WTC11 (cell line): ENCODE measurements at places on chromosomes 2 and 18. TPM values are rescaled to one million over a fixed set of nuclear protein-coding genes. Genes with fewer than 3 reads are reported as not detected.
A peak's percentile ranks its signal among the peaks of the same experiment; 100 is the strongest.

The KIF5C gene
- total RNA-seq: 58.0 to 73.5 TPM (median 60.6 TPM) in 3 replicates

The GAL3ST2 gene
- total RNA-seq: 0.73 to 0.98 TPM (median 0.78 TPM) in 3 replicates

The TUBA3E gene
- total RNA-seq: 0.18 TPM in 1 of 3 replicates, not detected in the others

The EMILIN1 gene
- 3.0 to 4.0 TPM (median 3.5 TPM) in 3 replicates for total RNA-seq

The CCDC148 gene
- total RNA-seq: 1.7 to 2.1 TPM (median 1.9 TPM) in 3 replicates

The ALPP gene
- 0.14 to 0.20 TPM (median 0.14 TPM) in 3 replicates for total RNA-seq

The FAP gene
- 0.21 TPM in 1 of 3 replicates, not detected in the others for total RNA-seq

The UGT1A3 gene
- not detected in 3 replicates for total RNA-seq

The IL36G gene
- 0.32 TPM in 1 of 3 replicates, not detected in the others for total RNA-seq

The M1AP gene
- total RNA-seq: 5.9 to 9.2 TPM (median 8.5 TPM) in 3 replicates

The TSPYL6 gene
- total RNA-seq: not detected in 3 replicates

The PLEKHH2 gene
- 5.8 to 7.1 TPM (median 7.0 TPM) in 3 replicates for total RNA-seq

DNA sequence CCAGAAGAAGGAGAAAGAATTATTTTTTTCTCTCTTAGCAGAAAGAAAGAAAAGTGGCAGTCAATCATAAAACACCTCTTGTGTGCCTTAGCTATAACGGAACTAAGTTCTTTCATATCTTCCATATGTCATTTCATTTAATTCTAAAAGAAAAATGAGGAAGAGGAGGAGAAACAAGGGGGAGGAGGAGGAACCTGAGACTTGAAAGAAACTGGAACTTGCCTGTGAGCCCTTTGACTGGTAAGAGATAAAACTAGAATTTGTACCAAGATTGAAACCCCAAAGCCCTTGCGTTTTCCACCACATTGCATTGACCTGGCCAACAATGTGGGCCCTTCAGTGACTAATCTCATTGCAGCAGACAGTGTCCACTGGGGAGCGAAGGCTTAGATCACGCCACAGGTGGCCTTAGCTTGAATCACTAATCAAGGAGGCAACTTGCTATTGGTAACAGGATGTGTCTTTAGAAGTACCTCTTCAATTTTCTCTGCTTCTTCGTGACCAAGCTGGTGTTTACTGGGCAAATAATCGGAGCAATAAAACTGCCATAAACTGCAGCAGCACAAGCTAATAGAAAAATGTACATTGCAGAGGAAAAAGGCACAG lies 307.9 kb downstream of the CLIP4 start:
- peaks cover 8% of the 10 kb centered on the region for H3K27me3 ChIP-seq
- DNase-seq: no peak
- H3K4me3 ChIP-seq: no peak overlapping the region
- H3K27ac ChIP-seq: no peak overlapping the region

- H3K4me3 ChIP-seq: no peak overlapping the region
- no peaks in the 10 kb centered on the region for H3K36me3 ChIP-seq
- H3K27me3 ChIP-seq: no peaks in the 10 kb centered on the region
- no peaks in the 10 kb centered on the region; the same call in 1 of the 2 replicates for H3K4me1 ChIP-seq
- H3K27ac ChIP-seq: no peak overlapping the region
- DNase-seq: peak; percentile 59
These were observed 16.3 kb upstream of the GTF2A1L start for GRCh38 chr2:48601349-48601748.

GRCh38 chr2:176138923-176139660 lies 9.6 kb downstream of the HOXD8 start:
- H3K27ac ChIP-seq: no peak overlapping the region
- H3K4me3 ChIP-seq: no peak overlapping the region
- H3K27me3 ChIP-seq: peaks cover 98% of the 10 kb centered on the region

DNA sequence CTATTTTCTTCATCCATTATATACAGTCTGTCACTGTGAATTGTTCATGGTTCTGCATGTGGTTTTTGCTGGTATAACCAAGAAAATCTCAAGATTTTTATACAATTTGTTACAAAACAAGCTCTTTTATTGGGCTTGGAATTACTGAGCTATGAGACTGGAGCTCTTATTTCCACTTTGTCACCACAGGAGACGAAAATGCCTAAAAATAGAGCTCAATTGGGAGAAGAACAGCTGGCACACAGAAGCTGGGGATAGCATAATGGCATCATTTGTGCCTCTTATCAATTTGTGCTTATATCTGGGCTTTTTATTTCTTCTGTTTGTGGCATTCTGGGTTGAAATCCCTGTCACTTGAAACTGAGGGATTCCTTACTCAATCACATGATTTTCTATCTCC lies 219.1 kb downstream of the CALCRL start:
- H3K4me1 ChIP-seq: peaks cover 65% of the 10 kb centered on the region
- peaks cover 22% of the 10 kb centered on the region for H3K36me3 ChIP-seq
- no peak overlapping the region for H3K4me3 ChIP-seq
- H3K27ac ChIP-seq: no peak overlapping the region; the same call in 1 of the 2 replicates

DNA sequence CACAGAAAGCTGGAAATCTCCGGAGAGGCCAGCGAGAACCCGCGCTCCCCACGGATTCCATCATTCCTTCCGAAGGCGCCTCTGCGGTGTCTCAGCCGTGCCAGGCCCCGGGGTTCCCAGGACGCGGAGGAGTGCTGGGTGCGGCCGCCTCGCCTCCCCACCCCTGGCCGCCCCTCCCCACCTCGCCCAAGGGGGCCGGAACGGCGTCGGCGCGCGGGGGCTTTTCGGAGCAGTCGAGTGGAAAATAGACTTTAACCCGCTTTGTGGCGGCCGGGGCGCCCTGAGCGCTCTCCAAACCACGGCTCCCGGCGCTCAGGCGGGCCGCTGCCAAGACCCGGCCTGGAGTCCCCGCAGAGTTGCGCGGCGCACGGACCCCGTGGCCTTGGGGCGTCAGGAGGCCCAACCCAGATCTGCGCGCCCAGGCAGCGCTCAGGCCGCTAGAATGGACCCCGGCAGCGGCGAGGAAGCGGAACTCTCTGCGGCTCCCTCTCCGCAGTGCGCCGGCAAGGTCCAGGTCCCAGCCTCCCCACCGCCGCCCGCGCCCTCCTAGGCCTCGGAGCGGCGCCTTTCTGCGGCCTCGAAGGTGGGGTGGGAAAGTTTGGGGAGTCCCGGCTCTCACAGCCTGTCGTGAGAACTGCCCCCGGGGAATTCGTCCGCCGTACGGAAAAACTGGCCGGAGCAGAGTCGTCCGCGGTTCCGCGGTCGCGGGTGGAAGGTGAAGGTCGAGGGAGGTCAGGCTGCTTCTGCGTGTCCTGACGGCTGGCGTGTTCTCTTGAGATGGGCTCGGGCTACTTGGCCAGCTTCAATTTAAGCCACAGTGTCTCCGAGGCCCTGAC lies 1.2 kb upstream of the EMX1 start:
- DNase-seq: peak; percentile 84
- peaks cover 61% of the 10 kb centered on the region for H3K27me3 ChIP-seq
- H3K4me1 ChIP-seq: peaks cover 43% of the 10 kb centered on the region
- H3K4me3 ChIP-seq: peak overlapping the region; percentile 84
- no peaks in the 10 kb centered on the region for H3K36me3 ChIP-seq

DNA sequence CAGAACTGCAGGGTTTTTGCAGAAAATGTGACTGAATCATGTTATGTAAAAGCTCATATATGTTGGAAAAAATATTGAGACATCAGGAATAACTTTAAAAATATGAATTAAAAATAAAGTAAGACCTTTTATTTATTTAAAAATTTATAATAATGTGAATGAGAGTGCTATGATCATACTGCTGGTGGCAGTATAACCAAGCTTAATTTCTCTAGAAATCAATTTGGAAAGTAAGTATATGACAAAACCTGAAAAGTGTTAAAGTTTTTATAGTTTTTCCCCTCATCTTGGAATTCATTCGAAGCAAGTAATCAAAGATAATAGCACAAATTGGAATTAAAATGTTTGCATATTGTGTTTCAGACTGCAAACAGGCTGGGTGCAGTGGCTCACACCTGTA lies 7.5 kb downstream of the SLC39A10 start:
- no peaks in the 10 kb centered on the region for H3K27me3 ChIP-seq
- DNase-seq: no peak
- no peak overlapping the region for H3K27ac ChIP-seq
- H3K36me3 ChIP-seq: no peaks in the 10 kb centered on the region

DNA sequence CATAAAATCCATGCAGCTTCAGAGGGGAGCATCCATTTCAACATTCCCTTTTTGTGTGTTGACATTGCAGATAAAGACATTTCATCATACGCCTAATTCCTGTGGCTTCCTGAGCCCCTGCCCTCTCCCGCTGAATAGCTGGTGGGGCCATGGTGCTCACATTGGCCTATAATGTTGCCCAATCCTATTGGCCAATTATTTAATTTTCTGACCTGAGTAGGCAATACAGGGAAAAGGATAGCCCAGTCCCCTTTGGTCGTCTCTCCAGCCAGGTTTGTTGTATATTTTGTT lies 163.8 kb upstream of the MYCN start:
- DNase-seq: no peak
- no peaks in the 10 kb centered on the region for H3K36me3 ChIP-seq
- H3K27ac ChIP-seq: no peak overlapping the region
- no peak overlapping the region for H3K4me3 ChIP-seq

DNA sequence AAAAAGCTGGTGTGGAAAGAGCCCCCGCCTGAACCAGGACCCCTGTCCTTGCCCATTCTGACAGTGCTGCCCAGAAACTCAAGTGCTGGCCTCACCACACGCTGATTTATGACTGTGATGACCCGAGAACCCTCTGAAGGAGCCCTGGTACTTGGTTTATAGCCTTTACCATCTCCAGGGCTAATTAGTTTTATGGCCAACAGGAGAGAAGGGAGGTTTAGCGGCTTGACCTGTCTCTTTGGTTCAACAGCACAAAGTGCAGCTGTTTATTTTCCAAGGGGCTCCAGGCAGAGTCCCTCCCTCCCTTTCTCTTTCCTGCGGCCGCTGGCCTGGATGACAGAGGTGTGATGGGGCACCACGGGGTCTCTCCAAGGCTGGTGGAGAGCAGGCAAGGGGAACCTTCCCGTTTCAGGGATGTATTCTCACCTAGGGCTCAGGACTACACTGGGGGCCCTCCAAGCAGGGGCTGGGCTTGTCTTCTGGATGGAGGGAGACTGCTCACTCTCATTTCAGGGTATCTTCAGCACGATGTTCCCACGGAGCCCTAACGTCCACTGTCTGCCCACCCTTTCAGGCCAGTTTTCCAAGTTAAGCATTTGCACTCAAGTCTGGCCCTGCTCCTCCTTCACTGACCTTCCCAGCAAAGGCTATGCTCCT lies 174.2 kb upstream of the GLI2 start:
- H3K4me3 ChIP-seq: no peak overlapping the region
- no peaks in the 10 kb centered on the region for H3K36me3 ChIP-seq
- no peak overlapping the region for H3K27ac ChIP-seq

DNA sequence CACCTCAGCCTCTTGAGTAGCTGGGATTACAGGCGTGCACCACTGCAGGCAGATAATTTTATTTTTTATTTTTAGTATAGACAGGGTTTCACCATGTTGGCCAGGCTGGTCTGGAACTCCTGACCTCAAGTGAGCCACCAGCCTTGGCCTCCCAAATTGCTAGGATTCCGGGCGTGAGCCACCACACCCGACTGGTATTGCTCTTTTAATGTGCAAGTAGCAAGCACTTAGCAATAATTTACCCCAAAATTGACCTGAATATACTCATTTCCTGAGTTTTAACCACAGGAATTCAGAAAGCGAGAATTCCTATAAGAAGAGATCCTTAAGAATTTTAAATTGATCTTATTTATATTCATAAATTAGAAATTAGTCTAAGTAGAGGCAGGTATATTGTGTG lies 169.1 kb downstream of the CDH2 start:
- H3K4me3 ChIP-seq: no peak overlapping the region
- no peak for DNase-seq
- H3K4me1 ChIP-seq: peaks cover 5% of the 10 kb centered on the region

DNA sequence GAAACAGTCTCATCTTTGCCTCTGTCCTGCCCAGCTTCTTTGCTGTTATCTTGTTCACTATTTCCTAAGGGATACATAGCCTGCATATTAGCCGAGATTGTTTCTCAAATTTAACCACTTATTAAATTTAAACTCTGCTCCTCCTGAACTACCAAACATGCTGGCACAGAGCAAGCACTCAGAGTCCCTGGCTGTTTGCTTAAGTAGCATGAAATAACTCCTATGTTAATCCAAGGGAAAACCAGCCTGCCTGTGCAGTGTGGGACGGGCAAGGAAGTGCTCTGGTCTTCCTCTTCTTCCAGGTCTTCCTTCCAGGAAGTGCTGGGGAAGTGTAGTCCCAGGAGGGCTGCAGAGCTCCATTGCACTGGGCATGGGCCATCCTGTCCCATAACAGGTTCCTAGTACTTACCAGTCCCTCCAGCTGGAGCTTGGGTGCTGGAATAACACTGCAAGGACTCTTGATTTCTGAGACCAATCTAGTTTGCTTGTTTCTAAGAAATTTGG lies 95.9 kb upstream of the IL1R2 start:
- H3K27ac ChIP-seq: peak overlapping the region; percentile 15; the same call in 1 of the 2 replicates
- no peaks in the 10 kb centered on the region for H3K27me3 ChIP-seq
- DNase-seq: no peak

DNA sequence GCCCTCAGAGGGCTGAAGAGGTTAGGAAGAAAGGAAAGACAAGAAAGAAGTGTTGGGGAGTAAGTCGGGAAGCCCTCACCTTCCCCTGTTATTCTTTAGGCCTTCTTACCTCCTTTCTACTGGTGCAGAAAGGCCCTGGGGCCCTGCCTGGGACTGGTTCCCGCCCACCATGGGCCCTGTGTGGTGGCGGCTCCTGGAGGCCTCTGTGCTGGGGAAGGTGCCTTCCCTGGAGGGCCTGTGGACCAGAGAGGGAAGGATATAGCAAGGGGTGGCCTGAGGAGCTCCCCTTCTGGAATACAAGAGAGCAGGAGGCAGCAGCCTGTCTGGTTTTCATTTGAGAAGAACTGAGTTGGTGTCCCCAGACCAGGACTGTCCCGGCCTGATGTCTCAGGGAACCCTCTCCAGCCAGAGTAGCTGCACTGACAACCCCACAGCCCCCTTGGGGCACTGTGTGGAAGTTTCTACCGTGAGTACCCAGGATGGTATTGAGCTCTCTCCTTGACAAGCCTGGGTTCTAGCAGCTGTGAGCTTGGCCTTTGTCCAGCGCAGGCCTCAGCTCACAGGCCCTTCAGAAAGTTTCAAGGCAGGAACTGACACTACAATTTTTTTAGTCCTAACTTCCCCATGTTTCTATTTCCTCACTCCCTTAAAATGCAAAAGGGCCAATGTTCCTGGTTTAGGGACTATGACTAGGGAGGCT lies 47.1 kb downstream of the EFR3B start:
- no peak for DNase-seq
- peaks cover 35% of the 10 kb centered on the region for H3K4me1 ChIP-seq
- H3K27me3 ChIP-seq: peaks cover 46% of the 10 kb centered on the region
- peak overlapping the region; percentile 14; the same call in 1 of the 2 replicates for H3K4me3 ChIP-seq
- H3K27ac ChIP-seq: no peak overlapping the region; the same call in 1 of the 2 replicates

DNA sequence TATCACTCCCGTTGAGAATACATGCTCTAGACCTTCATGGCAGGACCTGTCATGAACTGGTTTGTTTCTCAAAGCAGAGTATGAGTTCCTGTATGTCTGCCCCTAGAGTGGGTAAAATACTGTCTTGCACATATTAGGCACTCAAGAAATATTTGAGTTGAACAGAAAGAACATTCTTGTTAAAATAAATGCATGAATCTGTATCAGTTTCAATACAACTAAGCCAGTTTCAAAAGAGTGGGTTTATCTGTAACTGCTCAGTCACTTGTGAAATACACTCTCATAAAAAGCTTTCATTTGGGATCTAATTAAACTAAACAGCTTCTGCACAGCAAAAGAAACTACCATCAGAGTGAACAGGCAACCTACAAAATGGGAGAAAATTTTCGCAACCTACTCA lies 69.2 kb downstream of the RFTN2 start:
- H3K4me1 ChIP-seq: peaks cover 1% of the 10 kb centered on the region; the same call in 1 of the 2 replicates
- H3K36me3 ChIP-seq: peaks cover 24% of the 10 kb centered on the region
- DNase-seq: no peak
- no peak overlapping the region for H3K27ac ChIP-seq
- H3K4me3 ChIP-seq: no peak overlapping the region
- H3K27me3 ChIP-seq: peaks cover 26% of the 10 kb centered on the region

- H3K27ac ChIP-seq: no peak overlapping the region
- peaks cover 39% of the 10 kb centered on the region for H3K36me3 ChIP-seq
- peaks cover 7% of the 10 kb centered on the region; the same call in 1 of the 2 replicates for H3K27me3 ChIP-seq
These were observed 280.1 kb upstream of the SALL3 start for GRCh38 chr18:78699499-78699898.
